ENCODE measurements at places on chromosomes 16 and 17. TPM values are rescaled to one million over a fixed set of nuclear protein-coding genes. Genes with fewer than 3 reads are reported as not detected.

The MSLN gene
- polyA plus RNA-seq = not detected

GRCh38 chr17:57752031-57752905 lies 7.2 kb upstream of the CCDC182 start:
- no peak for DNase-seq

DNA sequence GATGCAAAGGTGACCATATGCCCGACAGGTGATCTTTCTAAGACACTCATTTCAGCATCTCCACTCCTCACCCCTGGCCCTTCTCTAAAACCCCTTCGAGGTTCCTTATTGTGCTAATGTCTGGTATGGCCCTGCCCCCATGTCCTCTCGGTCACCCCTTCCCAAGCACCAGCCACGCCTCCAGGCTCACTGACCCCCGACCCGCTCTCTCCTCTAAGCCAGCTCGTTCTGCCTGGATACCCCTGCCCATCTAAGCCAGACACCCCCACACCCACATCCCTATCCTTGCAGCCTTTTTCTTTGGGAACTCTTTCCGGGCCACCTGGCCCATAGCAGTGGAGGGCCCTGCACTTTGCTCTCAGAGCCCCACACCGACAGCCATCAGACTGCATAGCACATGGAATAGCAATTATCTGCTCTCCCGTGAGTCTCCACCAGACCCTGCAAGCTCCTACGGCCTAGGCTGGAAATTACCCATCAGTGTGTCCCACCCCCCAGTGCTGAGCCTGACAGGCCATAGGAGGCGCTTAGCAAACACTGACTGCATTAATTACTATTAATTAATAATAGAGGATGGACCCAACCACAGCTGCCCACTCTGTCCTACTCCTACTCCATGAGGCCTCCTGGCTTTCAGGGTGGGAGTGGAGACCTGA lies 176.7 kb downstream of the TMEM132E start:
- DNase-seq = no peak

The SOST gene
- polyA plus RNA-seq = not detected

The IRF8 gene
- polyA plus RNA-seq = 4.0 TPM

The FOXN1 gene
- not detected for polyA plus RNA-seq

DNA sequence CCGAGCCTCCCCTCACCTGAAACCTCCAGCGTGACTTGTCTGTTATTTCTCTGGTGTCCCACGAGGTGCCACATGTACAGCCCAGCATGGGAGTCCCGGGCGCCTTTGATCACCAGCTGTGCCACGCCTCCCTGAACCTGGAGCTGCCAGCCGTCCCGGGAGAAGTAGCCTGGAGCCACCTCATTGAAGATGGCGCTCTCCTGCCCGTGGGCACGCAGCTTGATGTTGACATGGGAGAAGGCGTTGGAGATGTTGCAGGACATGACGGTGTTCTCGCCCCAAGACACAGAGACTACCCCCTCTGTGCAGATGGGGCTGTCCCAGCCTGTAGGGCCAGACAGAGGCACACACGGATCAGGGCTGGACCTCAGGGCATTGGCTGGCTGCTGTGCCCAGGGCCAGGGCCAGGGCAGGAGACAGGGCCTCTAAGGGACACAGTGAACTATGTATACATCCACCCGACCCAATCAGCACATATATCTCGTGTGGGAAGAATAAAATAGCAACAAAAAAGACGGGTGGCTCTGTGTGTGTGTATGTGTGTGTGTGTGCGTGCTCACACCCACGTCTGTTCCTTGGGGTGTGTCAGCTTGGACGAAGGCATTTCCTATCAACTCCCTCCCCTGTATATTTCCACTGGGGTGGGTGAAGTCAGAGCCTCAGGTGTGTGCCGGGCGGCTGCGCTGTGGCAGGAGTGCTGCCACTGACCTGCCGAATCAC lies 7.3 kb upstream of the CD7 start:
- DNase-seq = peak; percentile 50

DNA sequence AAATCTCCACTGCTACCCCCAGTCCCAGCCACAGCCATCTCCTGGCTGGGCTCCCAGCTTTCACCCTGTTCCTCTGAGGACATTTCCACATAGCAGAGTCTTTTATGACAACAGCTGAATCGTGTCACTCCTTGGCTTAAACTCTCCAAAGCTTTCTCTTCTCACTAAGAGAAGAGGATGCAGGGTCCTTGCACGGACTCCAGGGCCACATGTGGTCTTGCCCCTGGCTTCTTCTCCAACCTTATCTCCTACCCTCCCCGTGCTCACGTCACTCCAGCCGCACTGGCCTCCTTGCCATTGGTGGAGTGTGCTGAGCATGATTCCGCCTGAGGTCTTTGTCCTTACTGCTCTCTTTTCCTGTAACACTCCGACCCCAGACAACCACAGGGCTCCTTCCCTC lies 39.9 kb upstream of the CCDC182 start:
- no peak for DNase-seq

GRCh38 chr16:56999409-57000270 lies 10.3 kb downstream of the NLRC5 start:
- DNase-seq = peak; percentile 46

GRCh38 chr17:36602924-36603384 lies 1.6 kb downstream of the MRM1 start:
- peak; percentile 65 for DNase-seq

The KPNB1 gene
- 26.9 TPM for polyA plus RNA-seq

- DNase-seq = no peak
Measured at GRCh38 chr16:88639231-88640038, 1.1 kb downstream of the IL17C start.

The ANKRD40CL gene
- polyA plus RNA-seq = not detected

GRCh38 chr17:60065136-60065535 lies 13.6 kb downstream of the HEATR6 start:
- DNase-seq = no peak

- DNase-seq = no peak
Measured at GRCh38 chr17:42708588-42708987, 26.3 kb downstream of the CNTNAP1 start.

The AKAP10 gene
- polyA plus RNA-seq = 30.6 TPM

The KRTAP9-8 gene
- polyA plus RNA-seq = not detected

DNA sequence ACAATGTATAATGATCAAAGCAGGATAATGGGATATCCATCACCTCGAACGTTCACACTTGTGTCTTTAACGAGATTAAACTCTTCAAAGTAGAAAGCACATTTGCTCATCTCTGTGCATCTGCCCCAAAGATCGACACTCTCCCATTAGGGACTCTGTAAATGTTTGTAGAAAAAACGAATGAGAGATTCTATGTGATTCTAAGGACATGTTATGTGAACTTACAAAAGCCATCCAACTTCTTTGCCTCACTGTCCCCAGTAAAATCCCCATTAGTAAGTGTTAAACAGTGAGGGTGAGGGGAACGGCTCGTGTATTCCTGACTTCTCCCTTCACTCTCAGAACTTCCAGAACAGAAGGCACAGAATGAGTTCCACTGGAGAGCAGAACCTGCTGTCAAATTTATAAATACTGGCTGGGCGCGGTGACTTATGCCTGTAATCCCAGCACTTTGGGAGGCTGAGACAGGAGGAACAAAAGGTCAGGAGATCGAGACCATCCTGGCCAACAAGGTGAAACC lies 134.1 kb downstream of the WSCD1 start:
- DNase-seq = no peak

The SLC5A11 gene
- not detected for polyA plus RNA-seq

GRCh38 chr16:23608194-23608593 lies 12.1 kb upstream of the NDUFAB1 start:
- no peak for DNase-seq

DNA sequence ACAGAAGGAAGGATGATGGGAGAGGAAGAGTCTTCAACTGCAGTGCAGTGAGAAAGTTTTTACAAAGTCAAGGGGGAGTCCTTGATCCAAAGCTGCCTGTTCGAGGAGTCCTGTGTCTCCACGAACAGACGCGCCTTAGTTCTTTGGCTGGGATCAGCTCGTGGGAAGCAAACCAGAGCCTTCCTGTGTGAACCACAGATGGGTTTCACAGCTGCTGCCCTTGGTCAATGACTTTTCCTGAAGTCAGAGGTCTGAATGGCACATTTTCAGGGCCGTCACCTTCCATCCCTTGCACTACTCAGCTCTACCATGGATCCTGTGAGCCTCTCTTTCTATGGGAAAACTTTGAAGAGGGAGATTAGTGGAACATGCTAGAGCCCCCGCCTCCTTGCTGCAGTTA lies 4.2 kb upstream of the SBK1 start:
- DNase-seq = no peak
